ENCODE measurements at places on chromosomes 16 and 17.
A peak's percentile ranks its signal among the peaks of the same experiment; 100 is the strongest.

- H3K4me3 ChIP-seq = no peak overlapping the region
- H3K27ac ChIP-seq = no peak overlapping the region
- DNase-seq = no peak
- H3K4me1 ChIP-seq = no peaks in the 10 kb centered on the region
- H3K27me3 ChIP-seq = peaks cover 22% of the 10 kb centered on the region
- H3K36me3 ChIP-seq = no peaks in the 10 kb centered on the region
Measured at GRCh38 chr16:9249534-9249933, 158.1 kb downstream of the HAPSTR1 start.

DNA sequence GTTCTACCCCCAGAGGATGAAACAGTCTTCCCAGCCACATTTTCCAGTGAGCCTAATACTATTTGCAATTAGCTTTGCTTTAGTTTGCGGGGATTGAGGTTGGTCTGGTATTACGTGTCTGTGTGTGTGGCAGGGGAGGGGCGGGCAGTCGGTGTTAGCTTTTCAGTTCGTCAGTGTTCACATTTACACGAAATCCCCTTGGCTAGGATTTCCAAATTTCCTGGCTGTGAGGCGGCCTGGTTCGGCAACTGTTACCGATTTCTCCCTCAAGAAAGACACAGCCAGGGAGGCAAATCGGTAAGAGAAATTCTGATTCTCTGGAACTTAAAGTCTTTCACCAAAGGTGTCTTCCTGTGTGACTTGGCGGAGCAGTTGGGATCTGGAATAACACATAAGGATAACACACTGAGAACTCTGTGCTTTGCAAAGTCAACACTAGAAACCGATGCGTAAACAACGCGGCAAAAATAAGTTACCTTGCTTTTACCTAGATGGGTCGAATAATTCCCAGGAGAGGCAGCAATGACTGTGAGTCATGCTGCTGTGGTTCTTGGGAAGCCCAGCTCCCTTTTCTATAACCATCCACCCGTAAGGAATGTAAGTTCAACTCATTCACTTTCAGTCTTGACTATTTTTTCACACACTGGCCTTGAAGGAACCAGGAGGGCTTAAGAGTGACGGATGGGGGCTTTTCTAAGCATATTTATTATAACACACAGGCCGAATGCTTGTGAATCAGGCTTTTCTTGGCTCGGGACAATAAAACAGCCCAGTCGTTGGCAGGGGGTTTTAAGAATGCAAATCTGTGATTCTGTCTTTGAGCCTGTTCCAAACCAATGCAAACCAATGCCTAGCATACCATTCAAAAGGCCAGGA, 24.2 kb downstream of the GPRC5B start:
- no peaks in the 10 kb centered on the region for H3K4me1 ChIP-seq
- H3K27me3 ChIP-seq = peaks cover 9% of the 10 kb centered on the region
- DNase-seq = no peak
- H3K4me3 ChIP-seq = no peak overlapping the region

DNA sequence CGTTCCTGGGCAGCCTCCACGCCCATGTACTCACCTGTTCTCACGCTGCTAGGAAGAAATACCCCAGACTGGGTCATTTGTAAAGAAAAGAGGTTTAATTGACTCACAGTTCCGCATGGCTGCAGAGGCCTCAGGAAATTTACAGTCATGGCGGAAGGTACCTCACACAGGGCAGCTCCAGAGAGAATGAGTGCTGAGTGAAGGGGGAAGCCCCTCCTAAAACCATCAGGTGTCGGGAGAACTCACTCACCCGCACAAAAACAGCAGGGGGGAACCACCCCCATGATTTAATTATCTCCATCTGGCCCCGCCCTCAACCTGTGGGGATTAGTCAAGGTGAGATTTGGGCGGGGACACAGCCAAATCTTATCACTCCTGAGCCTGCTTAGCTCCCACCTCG, 18.2 kb downstream of the RAB40C start:
- H3K4me3 ChIP-seq = no peak overlapping the region
- no peaks in the 10 kb centered on the region for H3K36me3 ChIP-seq

GRCh38 chr16:23278031-23278430, 24.1 kb upstream of the SCNN1B start:
- DNase-seq = no peak
- no peak overlapping the region for H3K27ac ChIP-seq
- no peak overlapping the region for H3K4me3 ChIP-seq

DNA sequence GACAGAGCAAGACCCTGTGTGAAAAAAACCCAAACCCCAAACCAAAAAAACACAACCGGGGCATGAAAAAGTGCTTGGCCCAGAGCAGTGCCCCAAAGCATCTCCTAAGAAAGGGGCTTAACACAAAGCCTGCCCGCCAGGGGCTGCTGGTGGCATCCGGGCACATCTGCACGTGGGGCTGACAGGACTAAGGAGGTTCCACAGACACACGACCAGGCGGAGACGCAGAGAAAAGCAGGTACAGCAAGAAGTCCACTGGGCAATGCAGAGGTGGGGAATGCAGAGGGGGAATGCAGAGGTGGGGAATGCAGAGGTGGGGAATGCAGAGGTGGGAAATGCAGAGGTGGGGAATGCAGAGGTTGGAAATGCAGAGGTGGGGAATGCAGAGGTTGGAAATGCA, 109.2 kb downstream of the ZNF778 start:
- peaks cover 24% of the 10 kb centered on the region for H3K36me3 ChIP-seq
- H3K27ac ChIP-seq = peak overlapping the region; percentile 83
- no peaks in the 10 kb centered on the region for H3K27me3 ChIP-seq
- H3K4me3 ChIP-seq = no peak overlapping the region
- no peak for DNase-seq
- H3K4me1 ChIP-seq = peaks cover 78% of the 10 kb centered on the region

- H3K27ac ChIP-seq = peak overlapping the region; percentile 14
- H3K4me3 ChIP-seq = no peak overlapping the region
- peaks cover 11% of the 10 kb centered on the region for H3K4me1 ChIP-seq
- peaks cover 5% of the 10 kb centered on the region for H3K36me3 ChIP-seq
- H3K27me3 ChIP-seq = no peaks in the 10 kb centered on the region
- DNase-seq = no peak
Measured at GRCh38 chr17:48307814-48308411, 122.1 kb downstream of the SKAP1 start.

GRCh38 chr17:17685775-17686291, 4.6 kb downstream of the RAI1 start:
- H3K4me3 ChIP-seq = no peak overlapping the region
- peaks cover 41% of the 10 kb centered on the region for H3K4me1 ChIP-seq
- peak overlapping the region; percentile 53 for H3K27ac ChIP-seq
- H3K27me3 ChIP-seq = no peaks in the 10 kb centered on the region
- no peak for DNase-seq

Data from central memory CD8-positive, alpha-beta T cell (primary cell).